ENCODE measurements at places on chromosomes 16 and 17.

- DNase-seq: no peak
These were observed 5.9 kb downstream of the DYNLL2 start for GRCh38 chr17:58089111-58089510.

DNA sequence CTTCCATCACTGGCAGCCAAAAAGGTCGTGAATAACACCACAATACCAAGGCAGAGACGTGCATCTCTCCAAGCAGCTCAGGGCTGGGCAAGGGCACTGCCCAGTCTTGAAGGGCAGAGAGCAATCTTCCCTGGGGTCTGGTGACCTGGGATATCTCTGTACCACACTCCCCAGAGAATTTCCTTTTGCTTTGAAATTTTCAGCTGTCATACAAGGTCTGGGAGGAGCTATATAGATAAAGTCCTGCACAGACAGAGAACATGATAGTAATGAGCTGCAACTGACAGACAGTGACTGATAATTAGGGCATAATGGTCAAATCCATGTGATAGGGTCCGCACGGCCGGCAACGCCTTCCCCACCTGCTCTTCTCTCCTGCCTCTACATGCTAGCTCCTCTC lies 68.2 kb downstream of the DYNLRB2 start:
- no peak for DNase-seq

GRCh38 chr16:85777583-85778310 lies 21.6 kb downstream of the EMC8 start:
- DNase-seq: no peak

DNA sequence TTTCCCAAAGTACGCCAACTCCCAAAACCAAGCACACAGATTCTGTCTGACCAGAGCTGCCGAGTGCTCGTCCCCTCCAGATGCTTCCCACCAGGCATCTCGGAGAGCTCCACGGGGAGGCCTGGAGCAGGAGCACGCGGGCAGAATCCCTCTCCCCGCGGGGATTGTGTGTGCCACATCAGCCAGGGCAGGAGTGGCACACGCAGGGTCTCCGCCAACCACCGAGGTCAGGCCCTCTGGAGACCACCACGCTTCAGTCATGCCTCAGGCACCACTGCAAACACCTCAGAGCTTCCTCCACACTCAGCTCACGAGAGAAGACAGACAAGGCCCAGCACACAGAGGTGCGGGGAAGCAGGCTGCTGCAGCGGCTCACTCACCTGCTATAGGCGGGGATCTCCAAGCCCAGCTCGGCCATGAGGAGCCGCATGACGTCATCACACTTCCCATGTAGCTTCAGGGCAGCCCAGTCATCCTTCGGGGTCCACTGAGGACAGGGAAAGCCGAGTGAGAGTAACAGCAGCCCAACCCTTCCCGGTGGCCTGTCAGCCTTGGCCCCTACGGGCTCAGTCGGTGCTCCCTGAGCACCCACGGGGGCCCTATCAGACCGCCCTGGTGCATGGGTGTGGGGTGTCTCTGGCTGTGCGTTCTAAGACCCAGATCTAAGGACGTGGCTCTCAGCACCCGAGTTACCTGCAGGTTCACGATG lies 2.3 kb upstream of the PCYT2 start:
- no peak for DNase-seq

DNA sequence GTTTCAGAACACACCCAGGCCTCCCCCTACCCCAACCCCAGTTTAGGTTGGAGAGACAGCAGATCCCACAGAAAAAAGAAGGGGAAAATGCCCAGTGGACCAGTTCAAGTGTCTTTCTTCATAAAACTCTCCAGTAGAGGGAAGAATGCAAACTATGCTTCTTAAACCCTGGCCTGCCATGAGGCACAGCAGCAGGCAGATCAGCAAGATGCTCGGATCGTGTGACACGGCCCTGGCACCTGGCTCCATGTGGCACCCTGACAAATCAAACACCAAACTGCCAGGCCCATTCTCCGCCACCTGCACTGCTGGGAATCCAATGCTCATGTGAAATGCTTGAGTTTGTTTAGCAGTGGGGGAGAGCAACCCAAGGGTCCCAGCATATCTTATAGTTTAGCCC lies 166.8 kb downstream of the SOX9 start:
- no peak for DNase-seq

DNA sequence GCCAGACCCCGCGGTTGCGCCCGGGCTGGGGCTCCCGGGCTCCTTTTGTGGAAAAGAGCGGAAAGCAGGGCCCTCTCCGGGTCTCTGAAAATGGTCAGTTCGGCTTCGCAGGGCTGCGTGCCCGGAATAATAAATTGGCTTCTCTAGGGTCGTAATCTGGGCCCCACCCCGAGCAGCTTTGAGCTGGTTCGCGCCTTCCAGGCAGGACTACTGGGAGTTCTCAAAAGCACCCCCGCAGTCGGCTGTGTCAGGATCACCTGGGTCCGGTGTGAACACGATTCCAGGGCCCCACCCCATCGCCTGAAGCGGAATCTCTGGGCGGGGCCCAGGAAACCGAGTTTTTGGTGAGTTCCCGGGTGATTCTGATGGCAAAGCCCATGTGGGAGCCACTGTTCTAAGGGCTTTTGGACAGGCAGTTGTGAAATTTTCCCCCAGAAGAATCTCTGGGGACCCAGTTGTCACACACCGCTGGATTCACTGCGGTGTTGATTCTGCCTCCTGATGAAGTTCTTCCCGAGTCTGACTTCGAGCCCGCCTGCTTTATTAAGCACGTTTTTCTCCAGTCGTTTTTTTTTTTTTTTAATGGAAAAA lies 77.0 kb downstream of the MRC2 start:
- no peak for DNase-seq

GRCh38 chr16:71351558-71351901 lies 7.0 kb upstream of the CALB2 start:
- DNase-seq: no peak

DNA sequence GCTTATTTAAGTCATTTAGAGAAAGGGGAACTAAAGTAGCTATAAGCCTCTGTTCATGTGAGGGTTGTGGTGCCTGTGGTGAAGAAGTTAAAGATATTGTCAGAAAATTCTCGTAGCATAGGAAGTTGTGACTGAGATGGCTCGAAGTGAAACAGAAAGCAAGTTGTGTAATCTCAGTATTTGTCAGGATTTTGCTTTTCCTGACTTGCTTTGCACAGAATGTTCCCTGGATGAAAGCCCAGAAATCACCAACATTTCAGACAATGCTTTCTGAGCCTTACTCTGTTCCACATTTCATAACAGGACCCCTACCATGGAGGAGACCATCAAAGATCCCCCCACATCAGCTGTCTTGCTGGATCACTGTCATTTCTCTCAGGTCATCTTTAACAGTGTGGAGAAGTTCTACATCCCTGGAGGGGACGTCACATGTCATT lies 10.6 kb downstream of the CALCOCO2 start:
- DNase-seq: peak; percentile 70

- DNase-seq: no peak
These were observed 35.5 kb downstream of the PIMREG start for GRCh38 chr17:6479622-6480302.

- DNase-seq: no peak
These were observed 915.1 kb upstream of the EEF2KMT start for GRCh38 chr16:6012716-6013115.

DNA sequence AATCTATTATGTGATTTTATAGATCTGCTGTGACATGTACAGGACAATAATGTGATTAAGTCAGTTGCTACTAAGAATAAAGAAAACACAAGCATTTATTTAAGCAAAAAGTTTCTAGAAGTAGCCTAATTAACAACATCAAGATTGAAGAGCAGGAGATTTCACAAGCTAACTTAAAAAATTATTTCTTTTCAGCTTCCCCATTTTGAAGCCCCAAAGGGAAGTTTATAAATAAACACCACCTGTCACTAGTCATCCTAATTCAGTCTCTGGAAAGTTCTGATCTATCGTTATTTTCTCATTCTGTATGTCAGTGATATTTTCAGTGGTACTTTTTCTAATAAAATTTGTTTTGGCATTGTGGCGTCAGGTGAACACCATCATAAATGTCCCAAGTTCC lies 8.3 kb downstream of the CAPNS2 start:
- peak; percentile 35 for DNase-seq

DNA sequence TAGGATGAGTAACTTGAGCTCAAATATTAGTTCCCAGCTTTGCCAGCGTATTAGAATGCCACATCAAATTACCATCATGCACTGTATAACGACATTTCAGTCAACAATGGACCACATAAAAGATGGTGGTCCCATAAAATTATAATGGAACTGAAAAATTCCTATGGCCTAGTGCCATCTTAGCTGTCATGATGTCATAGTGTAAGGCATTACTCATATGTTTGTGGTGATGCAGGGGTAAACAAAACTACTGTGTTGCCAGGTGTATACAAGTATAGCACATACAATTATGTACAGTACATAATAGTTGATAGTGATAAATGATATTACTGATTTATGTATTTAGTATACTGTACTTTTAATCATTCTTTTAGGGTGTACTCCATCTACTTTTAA lies 54.4 kb upstream of the NETO2 start:
- no peak for DNase-seq

GRCh38 chr16:75402821-75403475 lies 30.4 kb downstream of the CFDP1 start:
- no peak for DNase-seq

DNA sequence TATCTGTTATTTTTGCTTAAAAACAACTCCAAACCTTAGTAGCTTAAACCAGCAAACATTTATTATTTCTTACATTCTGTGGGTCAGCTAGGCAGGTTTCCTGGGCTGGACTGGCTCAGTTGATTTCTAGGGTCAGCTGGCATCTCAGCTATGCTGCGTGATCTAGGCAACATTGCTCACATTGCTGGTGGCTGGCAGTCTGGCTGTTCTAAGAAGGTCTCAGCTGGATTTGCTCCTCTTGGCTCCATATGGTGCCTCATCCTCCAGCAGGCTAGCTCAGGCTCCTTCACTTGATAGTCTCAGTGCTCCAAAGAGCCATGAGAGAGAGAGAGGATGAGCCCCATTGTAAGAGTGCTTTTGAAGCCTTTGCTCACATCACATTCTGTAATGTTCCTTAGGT lies 470.6 kb upstream of the CDH5 start:
- DNase-seq: no peak

GRCh38 chr17:1620486-1620885 lies 8.1 kb downstream of the SLC43A2 start:
- DNase-seq: no peak

DNA sequence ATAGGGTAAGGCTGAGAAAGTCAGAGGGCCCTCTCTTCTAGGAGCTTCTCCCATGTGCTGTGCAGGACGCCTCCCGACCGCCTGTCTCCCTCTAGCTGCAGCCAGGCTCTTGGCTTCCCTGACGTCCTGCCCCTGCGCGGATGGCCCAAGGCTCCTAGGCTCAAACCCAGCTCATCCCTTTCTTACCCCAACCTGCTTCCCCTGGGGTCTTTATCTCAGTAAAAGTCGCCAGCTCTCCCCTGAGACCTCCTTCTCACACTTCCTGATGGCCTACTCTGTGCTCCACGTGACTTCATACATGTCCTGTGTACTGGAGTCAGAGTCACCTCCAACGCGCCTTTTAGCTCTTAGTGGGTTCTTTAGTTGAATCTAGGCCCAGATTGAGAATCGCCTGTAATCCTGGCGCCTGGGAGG lies 1.1 kb upstream of the ZNF747 start:
- DNase-seq: peak; percentile 55

GRCh38 chr17:79011451-79012147 lies 2.0 kb upstream of the CANT1 start:
- DNase-seq: no peak

DNA sequence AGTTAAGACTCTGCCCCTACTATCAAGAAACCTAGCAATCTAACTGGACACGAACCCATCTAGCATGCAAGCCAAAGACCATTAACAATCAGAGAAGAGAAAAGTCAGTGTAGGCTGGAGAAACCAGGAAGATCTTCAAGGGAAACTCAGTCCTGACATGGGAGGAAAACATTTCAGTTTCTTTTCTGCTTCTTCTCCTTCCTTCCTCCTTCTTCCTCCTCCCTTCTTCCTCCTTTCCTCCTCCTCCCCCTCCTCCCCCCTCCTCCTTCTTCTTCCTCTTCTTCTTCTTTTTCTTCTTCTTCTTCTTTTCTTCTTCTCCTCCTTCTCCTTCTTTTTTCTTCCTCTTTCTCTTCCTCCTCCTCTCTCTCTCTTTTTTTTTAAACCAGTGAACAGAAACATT lies 29.6 kb upstream of the SHISA9 start:
- DNase-seq: no peak

- no peak for DNase-seq
These were observed 22.8 kb downstream of the ANKFN1 start for GRCh38 chr17:56176091-56176490.

DNA sequence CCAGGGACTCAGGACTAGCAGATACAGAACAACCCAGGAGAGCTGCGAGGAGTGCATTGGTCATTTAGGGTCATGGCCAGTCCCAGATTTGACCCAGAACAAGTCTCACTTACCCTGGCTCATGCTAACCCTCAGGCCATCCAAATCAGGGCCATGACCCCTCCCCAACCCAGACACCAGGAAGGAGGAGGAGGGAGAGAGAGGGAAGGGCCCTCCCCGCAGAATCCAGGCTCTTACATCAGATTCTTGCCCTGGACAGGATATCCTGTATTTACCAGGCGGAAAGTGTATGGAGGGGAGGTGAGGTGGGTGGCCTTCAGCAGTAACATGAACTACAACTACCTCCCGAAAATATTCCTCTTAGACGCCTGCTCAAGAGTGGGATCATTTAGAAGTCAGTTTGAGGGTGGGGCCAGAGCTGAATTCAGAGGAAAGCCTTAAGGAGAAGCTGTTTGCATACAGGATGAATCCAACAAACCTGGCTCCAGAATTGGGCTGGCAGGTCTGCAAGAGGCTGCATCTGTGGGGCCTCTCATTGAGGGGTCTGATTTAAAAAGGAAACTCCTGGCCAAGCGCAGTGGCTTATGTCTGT lies 2.1 kb downstream of the VAT1 start:
- no peak for DNase-seq

- no peak for DNase-seq
These were observed 41.7 kb downstream of the LYRM1 start for GRCh38 chr16:20942256-20942655.

DNA sequence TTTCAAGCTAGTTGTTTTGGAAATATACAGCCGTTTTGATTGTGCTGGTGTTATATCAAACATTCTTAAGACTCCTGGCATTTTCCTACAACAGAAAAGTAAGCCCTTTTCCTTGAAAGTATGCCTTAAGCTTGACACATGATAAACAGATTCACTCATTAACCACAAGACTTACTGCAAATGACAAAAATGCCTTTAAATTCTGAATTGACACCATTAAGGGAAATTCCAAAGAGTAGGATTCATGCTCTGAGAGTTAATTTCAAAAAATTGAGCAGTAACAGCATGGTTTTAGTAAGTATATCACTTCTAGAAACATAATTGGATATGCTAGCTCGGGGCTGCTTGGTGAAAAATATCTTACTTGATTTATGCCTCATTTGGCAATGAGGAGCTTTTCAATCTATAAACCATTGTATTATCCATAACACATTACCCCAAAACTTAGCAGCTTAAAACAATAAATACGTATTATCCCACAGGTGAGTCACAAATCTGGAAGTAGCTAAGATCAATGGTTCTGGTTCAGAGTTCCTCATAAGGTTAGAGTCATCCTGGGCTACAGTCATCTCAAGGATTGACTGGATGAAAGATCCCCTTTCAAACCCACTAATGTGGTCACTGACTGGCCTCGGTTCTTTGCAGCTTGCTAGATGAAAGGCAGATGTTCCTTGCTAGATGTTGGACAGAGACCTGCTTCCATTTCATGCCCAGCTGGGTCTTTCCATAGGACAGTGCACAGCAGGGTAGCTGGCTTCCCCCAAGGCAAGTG lies 8.2 kb upstream of the PHAF1 start:
- no peak for DNase-seq

GRCh38 chr16:77250400-77250799 lies 51.2 kb downstream of the SYCE1L start:
- no peak for DNase-seq

GRCh38 chr17:1143573-1143972 lies 36.2 kb downstream of the ABR start:
- no peak for DNase-seq
